ENCODE measurements at places on chromosomes 13 and 19. TPM values are rescaled to one million over a fixed set of nuclear protein-coding genes. Genes with fewer than 3 reads are reported as not detected.

Gene DLEU7
- not detected for total RNA-seq

Gene CCDC106
- total RNA-seq, result 18.0 TPM

Gene THSD8
- not detected for total RNA-seq

Gene DIRAS1
- total RNA-seq, result not detected

Gene FGF21
- not detected for total RNA-seq

Gene SIRT6
- total RNA-seq, result 41.1 TPM

Gene CASP14
- not detected for total RNA-seq

Gene POU2F2
- 1.1 TPM for total RNA-seq
